Activated effector memory CD4-positive, alpha-beta T cell treated with anti-CD3 and anti-CD28 coated beads, Interleukin-2, amount 50 U/mL, for 16 hours (primary cell): ENCODE measurements at places on chromosomes 7 and 10.
A peak's percentile ranks its signal among the peaks of the same experiment; 100 is the strongest.

DNA sequence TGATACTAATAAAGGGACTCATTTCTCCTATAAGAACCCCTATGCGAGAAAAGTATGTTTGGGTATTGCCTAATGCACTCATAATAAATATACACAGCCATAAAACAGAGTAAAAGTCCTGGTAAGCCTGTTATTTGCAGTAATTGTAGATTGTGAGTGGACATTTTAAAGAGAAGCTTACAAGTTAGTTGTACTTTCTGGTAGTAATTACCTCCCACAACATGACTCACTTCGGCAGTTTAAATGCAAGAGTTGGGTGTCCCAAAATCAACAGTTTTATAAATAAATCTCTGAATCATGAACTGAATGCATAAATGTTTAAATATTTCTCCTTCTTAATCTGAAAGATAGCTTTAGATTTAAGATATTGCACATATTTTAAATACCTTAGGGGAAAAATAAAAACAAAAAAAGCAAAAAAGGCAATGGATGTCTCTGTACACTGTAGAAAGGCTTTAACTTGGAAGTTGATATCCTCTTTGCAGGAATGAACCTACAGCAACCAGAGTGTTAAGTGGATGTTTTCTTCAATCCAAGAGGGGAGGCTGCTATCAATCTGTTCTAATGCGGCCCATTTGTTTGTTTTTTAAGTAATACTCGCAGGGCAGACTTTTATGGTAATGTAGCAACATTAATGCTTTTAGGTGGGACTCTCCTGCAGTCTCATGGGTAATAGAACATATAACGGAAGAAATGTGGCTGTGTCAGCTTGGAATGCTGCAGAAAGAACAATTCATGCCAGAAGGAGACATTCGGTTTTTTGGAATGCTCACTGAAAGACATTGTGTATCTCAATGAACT, 57.3 kb upstream of the ZEB1 start:
- DNase-seq, result no peak

DNA sequence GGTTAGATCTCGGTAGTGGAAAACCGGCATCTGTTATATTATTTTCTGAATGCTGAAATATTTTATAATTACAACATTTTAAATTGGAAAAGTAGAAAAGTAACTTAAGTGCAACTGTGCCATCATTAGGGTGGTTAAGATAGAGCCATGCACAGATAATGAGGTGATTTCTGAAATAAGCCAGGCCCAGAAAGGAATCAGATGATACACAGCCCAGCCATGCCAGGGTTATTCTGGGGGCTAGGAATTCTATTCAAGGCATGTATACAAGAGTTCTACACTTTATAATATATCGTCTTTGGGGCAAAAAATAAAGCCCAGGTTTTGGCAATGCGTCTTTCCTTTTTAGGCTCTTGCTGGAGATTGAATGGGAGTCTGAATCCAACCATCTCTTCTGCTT, 128.7 kb downstream of the ITGB8 start:
- no peak for DNase-seq

DNA sequence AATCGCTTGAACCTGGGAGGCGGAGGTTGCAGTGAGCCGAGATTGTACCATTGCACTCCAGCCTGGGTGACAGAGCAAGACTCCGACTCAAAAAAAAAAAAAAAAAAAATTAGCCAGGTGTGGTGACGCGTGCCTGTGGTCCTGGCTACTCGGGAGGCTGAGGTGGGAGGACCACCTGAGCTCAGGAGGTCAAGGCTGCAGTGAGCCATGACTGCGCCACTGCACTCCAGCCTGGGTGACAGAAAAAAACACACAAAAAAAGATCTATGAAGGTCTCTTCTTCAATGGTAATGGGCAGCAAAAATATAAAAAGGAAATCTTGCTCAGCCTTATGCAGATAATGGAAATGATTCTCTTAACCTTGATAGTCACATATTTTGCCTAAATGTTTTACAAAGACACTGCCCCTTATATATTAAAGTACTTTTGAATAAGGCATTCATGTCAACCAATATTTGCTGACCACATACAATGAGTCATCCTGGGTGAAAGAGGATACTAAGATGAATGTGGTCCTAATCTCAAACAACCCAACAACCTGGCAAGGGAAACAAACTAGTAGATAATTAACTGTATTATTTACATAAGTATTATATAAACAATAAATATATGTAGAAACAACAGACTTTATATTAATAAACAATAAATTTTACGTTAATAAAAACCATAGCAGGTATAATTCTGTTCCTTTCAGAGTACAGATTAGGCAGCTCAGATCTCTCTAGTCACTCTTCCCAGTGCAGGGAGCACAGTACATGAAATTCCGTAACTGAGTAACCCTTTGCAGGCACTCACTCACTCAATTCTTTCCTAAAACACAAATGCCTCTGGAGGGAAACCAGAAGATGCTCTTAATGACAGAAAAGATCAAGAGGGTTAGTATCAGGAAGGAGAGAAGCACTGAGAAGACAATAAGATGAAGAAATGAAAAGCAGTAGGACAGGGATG, 8.1 kb downstream of the TOMM7 start:
- no peak for DNase-seq

DNA sequence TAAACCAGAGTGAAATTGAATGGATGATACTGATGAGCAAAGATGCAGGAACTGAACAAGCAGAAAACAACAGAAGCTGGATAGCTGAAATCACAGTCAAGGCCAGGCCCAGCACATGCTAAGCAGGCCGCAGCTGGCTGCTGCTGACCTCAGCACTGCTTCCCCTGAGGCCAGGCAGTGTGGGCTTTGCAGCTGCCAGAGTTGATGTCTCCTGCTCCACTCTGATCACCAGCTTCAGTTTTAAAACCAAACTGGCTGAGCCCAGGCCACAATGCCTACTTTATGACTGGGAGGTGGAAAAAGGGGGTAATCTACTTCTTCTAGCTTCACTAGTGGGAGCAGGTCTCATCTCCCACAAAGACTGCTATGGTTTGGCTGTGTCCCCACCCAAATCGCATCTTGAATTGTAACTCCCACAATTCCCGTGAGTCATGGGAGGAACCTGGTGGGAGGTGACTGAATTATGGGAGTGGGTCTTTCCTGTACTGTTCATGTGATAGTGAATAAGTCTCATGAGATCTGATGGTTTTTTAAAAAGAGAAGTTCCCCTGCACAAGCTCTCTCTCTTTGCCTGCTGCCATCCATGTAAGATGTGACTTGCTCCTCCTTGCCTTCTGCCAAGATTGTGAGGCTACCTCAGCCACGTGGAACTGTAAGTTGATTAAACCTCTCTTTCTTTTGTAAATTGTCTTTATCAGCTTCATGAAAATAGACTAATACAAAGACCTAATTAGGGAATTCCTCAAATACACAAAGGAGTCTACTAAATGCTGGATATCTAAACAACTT, 136.4 kb upstream of the ITGB1 start:
- no peak for DNase-seq

GRCh38 chr10:92572362-92573090, 1.4 kb downstream of the IDE start:
- DNase-seq, result no peak

- DNase-seq, result no peak
These were observed 21.5 kb downstream of the BUB3 start for GRCh38 chr10:123175389-123176387.

DNA sequence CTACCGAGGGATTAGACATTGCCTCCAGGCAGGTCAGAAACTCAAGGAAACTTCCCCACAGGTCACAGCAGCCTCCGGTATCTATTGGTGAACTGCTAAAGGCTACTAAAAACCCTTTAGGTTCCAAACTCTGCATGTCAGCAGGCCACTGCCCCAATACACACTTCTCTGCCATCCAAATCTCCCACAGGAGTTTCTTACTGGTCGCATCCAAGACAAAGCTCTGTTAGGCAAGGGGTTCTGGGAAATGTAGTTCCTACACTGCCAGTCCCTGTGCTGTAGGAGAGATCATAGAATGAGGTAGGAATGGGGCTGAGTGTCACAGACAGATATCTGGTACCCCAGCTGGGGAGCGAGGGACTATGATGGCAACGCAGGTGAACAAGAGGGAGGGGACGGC, 757.0 kb upstream of the C7orf33 start:
- no peak for DNase-seq

DNA sequence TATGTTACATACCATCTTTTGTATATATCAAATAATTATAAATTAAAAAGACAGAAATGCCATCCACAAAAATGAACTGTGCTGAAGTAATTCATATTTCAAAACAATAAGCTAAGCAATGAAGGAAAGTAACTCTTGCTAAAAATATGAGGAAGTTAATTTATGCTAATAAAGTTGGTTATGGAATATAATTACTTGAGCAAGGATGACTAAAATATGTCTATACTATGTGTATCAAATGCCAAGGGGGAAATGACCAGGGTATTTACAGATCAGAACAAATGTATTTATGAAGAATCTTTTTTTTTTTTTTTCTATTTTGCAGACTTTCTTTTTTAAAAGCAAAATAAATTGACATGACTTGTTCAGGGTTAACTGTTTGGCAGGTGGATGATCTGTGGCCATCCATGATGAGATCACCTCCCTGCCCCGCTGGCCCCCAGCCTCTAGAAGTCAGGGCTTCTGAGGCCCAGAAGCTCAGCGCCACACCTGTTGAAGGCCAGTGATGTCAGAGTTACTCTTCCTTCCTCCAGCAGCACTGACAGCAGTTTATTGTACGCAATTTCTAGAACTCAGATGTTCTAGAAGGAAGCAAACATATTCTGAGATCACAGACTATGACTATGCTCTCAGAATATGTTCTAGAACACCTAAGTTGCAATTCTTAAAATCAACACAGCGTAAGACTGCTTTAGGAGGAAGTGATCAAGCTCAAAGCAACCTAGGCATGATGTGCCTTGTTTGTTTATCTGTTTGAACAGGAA, 196.1 kb upstream of the KLF14 start:
- peak; percentile 82 for DNase-seq
